Activated naive CD8-positive, alpha-beta T cell treated with anti-CD3 and anti-CD28 coated beads for 36 hours (primary cell): ENCODE measurements at places on chromosomes 13 and 19.

- DNase-seq: no peak
Observed at GRCh38 chr19:24029941-24030636, 56.9 kb upstream of the ZNF254 start.

- no peak for DNase-seq
Observed at GRCh38 chr19:41016488-41017071, 25.5 kb downstream of the CYP2B6 start.

DNA sequence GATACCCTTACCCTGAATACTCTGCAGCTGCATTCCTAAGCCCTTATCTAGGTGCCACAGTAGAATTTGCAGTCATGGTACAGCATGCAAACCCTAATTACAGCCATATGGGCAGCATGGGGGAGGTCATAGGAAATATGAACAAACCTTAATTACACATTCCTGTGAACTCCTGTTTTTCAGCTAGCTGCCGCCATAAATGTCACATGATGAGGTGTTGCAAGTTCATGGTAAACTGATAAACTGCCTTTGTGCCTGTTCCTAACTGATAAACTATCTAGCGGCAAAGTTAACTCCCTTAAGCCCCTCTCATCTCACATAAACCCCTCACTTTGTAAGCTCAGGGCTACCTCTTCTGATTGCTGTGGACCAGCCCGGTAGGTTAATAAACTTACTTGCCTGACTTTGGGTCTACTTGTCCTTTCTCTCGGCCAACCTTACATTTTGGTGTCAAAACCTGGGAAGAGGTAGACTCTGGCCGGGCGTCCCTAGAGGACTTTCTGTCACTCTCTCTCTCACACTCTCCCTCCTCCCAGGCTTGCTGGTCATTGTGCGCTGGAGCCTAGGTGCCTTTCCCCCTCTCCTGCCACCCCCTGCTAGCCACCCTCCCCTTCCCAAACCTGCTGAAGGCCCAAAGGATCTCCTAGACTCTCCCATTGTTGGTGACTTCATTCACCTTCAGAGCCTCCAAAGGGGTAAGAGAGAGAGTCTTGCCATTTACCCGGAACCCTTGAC is 43.3 kb downstream of the ZNF93 start:
- no peak for DNase-seq

DNA sequence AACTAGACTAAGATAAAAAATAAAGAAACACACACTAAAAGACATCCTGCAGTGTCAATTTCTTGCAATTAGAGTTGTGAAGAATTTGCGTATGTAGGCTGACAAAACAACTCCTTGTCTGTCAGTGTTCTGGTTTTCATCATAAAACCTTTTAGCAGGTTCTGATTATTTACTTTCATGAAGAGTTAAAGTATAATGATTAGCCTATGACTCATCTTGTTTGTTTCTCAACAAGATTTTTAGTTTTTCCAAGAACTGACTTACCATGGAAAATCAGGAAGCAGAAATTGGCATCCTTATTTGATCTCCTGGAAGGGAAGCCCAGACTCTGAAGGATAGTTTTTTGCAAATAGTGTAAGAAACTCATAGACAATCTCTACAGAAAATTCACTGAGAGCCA is 848.7 kb upstream of the PCDH9 start:
- no peak for DNase-seq

DNA sequence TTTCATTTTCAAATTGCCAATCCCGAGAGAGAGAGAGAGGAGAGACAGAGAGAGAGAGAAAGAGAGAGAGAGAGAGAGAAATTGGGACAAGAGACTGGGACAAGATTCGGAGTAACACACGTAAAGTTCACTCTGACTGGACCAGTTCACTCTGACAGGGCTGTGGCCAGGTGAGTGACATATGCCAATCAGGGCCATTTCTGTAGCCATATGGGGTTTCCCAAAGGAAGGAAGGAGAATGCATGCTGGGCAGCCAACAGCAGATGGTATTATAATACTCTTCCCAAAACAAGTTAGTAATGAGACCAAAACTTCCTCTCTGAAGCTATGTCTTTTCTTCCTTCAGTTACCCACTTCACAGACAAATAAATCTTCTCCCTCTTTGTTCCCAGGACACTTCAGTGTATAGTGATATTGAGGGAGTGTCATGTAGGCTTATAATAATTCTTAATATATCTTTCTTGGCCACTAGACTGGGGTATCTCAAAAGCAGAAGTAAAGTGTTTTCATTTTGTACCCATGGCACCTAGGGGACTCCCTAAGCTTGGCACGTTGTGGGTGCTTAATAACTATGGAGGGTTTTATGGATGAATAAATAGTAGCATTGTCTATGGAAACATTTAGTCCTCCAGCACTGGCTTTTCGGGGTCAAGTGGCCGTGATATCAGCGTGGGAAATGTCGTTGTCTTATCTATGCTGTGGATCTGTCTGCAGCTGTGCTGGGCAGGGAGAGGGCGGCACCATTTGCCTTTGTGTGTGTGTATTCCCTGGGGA is 51.6 kb downstream of the SERP2 start:
- DNase-seq: no peak

DNA sequence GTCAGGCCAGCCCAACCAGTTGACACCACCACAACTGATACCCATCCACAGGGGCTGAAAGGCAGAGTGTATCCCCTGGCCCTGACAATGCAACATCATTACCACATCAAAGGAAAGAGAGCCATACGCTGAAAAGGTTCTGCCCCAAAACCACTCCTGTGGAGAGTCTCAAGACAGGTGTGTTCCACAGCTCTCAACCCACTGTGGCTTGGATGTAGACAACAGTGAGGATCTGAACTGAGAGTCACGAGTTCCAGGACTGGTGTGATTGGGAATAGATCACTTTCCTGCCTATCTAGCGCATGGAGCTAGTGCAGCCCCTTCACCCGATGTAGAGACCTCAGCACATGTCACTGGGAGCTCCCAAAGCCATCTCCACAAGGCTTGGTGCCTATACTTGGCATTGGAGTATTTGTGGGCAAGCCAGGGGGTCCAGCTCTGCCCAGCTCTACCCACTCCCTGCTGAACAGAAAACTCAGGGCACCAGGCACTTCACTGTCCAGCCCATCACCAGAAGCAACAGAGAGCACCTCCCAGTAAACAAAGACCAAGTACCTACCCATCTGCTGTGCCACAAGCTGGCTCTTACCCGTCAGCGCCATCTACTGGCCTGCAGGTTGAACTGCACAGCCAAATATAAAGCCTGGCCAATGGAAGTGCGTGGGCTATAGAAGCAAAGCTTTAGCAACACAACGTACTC is 579.5 kb downstream of the UQCRFS1 start:
- peak; percentile 40 for DNase-seq

GRCh38 chr19:35556846-35557538 is 6.5 kb downstream of the ATP4A start:
- no peak for DNase-seq

DNA sequence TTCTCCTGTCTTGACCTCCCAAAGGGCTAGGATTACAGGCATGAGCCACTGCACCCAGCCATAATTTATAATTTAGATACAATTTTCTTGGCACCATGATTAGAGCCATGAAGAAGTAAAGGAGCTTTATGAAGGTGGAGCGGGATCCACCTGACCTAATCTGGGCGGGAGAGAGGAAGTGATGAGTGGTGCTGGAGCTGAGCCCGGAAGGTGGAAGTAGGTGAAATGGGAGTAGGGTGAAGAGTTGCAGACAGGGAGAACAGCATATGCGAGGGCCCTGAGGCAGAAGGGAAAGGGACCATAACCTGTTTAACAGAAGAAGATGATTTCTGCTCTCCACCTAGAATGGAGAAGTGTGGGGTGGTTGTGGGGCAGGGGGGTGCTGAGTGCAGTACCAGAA is 4.2 kb downstream of the BLOC1S3 start:
- DNase-seq: no peak

DNA sequence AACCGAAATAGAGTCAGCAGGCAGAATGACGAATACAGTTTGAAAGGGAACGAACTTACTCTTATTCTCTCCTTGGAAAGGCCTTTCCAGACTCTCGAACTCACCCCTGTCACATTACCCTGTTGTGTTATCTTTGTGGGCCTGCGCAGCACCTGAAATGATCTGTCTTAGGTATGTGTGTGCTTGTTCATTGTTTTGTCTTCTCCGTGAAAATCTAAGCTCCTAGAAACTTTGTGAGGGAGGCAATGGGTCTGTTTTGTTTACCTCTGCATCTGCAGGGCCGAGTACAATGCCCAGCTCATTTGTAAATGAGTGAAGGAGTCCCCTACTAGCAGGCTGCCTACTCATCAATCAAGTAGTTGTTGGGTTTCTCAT is 19.6 kb downstream of the HMGB1 start:
- DNase-seq: no peak

DNA sequence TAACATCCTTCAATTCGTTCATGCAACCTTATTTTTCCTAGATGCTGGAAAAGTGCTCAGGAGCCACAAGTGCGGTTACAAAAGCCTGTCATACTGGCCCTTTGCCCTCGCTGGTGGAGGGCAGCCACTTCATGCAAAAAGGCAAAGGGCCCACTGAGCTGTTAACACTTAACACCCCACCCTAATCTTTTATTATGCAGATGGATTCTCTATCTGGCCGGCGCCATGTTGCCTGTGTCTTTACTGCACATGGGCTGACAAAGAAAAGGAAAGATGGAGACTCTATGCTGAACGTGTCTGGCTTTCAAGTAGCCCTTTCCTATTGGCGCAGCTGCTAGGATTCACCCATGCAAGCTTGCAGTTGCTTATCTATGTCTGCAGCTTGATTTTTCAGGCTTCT is 10.8 kb downstream of the OR7D2 start:
- DNase-seq: no peak

DNA sequence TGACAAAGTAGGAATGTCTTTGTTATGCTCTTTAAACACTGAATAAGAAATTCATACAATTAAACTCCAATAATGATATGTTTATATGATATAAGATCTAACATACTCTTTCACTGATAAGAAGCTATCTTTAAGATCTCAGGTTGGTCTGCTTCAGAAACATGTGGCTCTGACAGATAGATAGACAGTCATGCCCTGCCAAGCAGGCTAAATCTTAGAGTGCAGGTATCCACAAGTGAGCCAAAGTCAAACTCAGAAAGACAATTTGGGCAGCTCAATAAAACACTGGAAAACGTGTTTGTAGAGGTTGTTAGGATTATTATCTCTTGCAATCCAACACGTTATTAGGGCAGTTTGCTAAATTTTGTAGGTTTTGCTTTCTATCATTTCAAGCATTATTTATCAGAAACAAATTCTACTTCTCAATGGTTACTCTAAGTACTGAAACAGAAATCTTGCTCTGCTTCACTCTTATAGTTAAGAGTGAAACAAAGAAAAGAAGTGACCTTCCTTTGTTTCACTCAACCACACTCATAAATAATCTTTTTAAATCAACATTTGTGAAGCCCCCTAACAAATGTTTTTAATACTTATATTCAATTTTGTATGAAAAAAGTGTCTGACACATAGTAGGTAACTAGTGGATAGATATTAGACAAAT is 1255.6 kb downstream of the DIAPH3 start:
- no peak for DNase-seq

- DNase-seq: no peak
Observed at GRCh38 chr19:58428617-58429016, 11.3 kb downstream of the ZNF132 start.

GRCh38 chr13:103895835-103896531 is 829.8 kb upstream of the SLC10A2 start:
- no peak for DNase-seq

DNA sequence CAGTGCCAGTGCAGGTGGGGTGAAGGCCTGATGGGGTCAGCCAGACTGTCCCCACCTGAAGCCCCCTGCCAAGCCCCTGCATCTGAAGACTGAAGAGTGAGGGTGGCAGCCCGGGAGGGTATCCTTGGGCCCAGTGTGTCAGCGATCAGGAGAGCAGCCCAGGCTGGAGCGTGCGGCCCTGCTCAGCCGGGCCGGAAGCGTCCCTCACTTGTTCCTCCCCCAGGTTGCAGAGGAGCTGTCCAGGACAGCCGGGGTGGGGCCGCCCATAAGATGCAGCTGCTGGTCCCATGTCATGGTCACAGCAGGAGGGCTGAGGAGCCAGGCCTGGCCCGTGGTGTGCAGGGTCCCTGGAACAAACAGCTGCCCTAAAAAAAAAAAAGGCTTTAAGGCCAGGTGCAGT is 55.4 kb downstream of the KDM4B start:
- DNase-seq: no peak

DNA sequence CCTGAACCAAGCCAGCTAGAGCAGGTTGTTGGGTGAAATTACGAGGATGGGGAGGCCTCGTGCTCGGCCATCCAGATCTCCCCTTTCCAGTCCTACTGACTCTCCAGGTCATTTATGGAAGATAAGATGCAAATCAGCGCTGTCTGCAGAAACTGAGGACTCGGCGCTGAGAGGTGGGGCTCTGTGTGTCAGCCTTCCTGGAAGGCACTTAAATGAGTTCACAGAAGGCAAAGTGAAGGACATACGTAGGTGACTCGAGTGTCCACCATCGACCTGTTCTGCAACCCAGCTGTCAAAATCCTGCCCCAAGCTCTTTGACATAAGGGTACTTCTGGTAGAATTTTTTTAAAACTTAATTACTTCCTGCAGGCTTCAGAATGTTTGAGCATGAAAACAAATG is 86.4 kb downstream of the RAB20 start:
- DNase-seq: no peak

DNA sequence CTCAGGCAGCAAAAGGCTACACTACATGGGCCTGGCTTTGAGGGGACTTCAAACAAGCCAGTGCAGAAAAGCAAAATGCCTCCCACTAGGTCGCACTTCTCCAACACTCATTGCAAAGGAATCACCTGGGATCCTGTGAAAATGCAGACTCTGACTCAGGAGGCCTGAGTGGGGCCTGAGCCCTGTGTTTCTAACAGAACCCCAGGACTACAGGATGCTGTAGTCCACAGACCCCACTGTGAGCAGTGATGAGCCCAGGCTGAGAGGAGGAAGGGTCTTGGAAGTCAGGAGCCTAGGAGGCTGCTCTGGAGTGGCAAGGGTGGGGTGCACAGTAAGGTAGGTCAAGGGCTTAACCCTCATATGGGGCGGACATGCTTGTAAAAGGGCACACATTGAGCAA is 46.7 kb upstream of the SERP2 start:
- DNase-seq: no peak

- no peak for DNase-seq
Observed at GRCh38 chr13:83692800-83693199, 189.5 kb downstream of the SLITRK1 start.

GRCh38 chr13:51500687-51501086 is 47.9 kb upstream of the INTS6 start:
- no peak for DNase-seq

GRCh38 chr19:46552891-46553290 is 48.2 kb upstream of the CALM3 start:
- no peak for DNase-seq

GRCh38 chr13:78372581-78372980 is 230.8 kb downstream of the POU4F1 start:
- DNase-seq: no peak

DNA sequence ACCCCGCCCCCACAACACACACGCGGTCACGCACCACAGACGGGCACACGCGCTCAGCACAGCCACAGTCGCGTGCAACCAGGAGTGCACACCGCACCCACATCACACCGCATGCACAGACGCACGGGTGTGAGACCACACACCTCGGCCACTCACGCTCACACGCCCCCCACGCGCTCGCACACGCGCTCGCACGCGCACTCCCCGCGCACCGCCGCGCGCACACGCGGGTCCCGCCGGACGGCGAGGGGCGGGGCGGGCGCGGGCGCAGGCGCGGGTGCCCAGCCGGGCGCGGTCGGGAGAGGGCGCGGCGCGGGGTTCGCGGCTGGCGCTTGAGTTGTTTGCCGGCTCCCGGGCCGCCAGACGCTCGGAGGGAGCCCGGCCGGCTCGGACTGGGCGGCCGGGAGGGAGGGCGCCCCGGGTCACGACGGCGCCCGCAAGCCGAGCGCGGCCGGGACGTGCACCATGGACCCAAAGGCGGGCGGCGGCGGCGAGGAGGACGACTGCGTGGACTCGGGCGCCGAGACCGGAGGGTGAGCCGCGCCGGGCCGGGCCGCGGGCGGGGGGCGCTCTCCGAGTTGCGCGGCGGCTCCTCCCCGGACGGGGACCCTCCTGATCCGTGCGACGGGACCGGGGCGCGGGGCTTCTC is at the start of gene FAM124A:
Gene FAM124A, plus strand, starts transcription at position 362 of the 649 bp plus-strand sequence. Its CDS starts 104 bp downstream, at position 466.
- peak; percentile 72 for DNase-seq
